ENCODE measurements at places on chromosomes 5 and 9.

- DNase-seq: no peak
Observed at GRCh38 chr9:82109626-82110025, 121.1 kb downstream of the SPATA31D1 start.

- no peak for DNase-seq
Observed at GRCh38 chr5:177128551-177128981, 5.0 kb upstream of the NSD1 start.

DNA sequence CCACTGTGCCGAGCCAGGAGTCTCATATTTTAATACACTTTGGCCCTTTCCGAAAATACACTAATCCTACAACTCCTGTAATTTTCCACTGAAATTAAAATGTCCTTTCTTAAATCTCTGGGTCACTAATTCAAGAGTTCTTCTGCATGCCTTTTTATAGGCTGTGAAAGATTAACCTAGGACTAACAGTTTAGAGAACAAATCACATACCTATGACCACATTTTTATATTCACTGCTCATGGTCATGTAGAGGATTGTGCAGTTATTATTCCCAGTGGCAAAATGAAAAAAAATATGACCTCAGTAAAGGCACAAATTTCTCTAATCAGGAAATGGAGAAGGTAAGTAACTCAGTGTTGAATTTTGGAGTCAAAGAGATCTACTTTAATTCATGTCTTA lies 33.4 kb downstream of the SLCO4C1 start:
- DNase-seq: no peak

DNA sequence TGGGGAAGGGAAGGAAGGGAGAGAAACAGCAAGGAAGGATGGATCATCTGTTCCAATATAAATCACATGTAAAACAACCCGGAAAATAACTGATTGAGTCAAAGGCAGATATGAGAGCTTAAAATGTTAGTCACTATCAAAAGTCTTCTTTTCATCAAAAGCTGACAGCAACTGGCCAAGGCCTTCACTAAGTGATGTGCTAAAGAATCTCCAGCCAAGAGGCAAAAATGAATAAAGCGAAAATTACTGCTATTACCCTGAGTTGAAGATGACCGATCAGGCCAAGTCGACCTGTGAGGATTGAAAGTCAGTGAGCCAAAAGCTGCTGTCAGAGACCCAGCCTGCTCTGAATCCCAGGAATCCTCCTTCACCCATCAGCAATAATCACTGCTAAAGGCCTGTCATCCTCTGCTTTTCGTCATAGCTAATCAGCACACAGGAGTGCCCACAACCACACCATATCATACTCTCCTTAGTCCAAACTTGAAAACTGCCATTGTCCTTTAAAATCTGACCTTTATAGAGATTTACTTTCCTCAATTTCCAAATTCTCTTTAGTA lies 736.9 kb downstream of the TLE1 start:
- DNase-seq: no peak

GRCh38 chr5:72121780-72122445 lies 14.6 kb downstream of the MAP1B start:
- no peak for DNase-seq

DNA sequence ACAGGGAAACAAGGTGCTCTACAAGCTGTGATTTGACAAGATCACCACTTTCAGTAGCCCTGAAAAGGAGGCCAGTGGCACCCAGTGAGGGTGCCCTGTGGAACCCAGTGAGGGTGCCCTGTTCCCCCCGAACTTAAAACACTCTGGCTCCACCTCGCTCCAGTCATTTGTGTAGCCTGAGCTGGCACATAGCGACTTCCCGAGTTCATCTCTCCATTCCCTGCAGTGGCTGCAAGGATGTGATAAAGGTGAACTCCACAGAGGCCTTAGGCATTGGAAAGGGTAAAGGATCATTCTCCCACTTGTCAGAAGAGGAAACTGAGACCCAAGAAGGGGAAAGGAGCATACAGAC lies 21.9 kb upstream of the ANXA6 start:
- no peak for DNase-seq

DNA sequence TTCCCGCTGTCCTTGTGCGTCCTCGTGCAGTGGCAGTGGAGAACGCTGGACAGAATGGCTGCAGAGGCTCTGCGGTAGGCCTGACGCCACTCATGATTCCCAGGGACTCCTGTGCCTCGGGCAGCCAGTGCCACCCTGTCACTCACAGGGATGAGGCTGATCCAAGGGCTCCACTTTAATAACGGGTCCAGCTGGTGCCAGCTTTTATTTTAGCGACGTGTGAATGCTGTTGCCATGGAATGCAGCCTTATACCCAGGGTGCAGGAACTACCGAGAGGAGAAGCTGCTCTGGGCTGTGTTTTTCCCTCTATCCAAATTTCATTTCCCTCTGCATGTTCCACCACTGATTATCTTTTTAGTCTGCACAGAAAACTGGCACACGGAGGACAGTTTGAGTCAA lies 15.8 kb upstream of the NTNG2 start:
- no peak for DNase-seq

- no peak for DNase-seq
Observed at GRCh38 chr9:84216151-84216550, 124.4 kb downstream of the SLC28A3 start.

DNA sequence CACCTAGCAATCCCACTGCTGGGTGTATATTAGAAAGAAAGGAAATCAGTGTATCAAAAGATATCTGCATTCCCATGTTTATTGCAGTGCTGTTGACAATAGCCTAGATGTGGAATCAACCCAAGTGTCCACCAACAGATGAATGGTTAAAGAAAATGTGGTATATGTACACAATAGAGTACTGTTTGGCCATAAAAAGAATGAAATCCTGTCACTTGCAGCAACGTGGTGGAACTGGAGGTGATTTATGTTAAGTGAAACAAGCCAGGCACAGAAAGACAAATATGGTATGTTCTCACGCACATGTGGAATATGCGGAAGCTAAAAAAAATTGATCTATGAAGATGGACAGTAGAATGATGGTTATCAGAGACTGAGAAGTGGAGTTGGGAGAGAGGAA lies 221.6 kb upstream of the DAP start:
- DNase-seq: no peak

- no peak for DNase-seq
Observed at GRCh38 chr9:72888067-72888466, 64.8 kb downstream of the ALDH1A1 start.

DNA sequence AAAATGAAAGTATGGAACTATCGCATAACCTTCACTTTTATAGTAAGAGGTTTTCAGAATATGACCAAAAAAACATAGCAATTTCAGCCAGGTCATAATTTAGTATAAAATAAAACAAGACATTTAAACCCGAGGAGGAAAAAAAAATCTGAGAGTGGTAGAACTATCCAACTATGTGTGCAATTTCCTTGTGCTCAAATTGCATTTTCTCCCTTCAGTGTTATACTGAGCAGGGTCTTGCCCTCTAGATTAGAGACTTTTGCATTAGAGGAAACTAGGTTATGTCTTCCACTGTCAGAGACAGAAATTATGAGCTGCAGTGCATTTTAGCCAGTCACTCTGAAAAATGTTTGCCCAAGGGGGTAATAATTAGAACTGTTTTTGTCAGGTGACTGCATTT lies 330.6 kb downstream of the NR2F1-AS1 start:
- DNase-seq: no peak

DNA sequence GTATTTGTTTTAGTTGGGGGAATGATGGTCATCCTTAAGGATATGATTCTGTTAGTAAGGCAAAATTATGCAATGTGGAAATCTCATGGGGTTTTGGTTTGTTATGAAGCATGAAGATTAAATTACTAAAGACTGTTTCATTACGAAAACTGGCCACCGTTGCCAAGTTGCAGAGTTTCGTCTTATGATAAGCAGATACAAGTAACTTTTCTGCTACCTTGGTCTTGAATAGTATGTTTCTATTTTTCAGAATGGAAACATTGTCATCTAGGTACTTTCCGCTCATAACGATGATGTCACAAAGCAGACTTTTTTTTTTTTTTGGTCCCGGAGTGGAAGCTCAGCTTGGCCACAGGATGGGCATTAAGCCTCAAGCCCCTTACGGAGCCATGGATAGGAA lies 4.2 kb downstream of the CCNI2 start:
- no peak for DNase-seq

DNA sequence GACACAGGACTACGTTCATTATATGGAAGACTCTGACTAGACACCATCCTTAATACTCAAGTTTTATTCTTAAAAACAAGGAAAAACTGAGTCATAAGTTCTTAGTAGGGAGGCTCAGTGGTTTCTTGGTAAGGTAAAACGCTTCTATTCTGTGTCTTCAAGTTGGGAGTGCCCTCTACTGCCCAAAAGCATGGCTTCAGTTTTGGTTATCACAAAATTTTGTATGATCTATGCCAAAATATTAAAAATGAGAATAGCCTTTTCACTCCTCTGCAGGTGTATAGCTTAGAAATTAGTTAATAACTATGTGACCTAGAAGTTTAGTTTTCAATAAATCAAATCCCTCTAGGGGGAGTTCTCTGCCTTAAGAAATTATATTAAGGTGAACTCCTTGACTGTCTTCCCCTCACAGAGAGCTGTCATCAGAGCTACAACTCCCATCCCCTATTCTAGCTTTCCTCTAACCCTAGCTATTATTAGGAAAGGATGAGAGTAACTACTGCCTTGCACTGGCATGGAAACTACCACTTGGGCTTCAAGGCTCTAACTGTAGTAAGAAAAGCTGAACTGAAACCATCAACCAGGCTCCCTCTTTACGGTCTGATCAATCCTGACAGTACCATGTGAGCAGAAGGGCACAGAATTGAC lies 189.7 kb downstream of the GNAQ start:
- DNase-seq: no peak

DNA sequence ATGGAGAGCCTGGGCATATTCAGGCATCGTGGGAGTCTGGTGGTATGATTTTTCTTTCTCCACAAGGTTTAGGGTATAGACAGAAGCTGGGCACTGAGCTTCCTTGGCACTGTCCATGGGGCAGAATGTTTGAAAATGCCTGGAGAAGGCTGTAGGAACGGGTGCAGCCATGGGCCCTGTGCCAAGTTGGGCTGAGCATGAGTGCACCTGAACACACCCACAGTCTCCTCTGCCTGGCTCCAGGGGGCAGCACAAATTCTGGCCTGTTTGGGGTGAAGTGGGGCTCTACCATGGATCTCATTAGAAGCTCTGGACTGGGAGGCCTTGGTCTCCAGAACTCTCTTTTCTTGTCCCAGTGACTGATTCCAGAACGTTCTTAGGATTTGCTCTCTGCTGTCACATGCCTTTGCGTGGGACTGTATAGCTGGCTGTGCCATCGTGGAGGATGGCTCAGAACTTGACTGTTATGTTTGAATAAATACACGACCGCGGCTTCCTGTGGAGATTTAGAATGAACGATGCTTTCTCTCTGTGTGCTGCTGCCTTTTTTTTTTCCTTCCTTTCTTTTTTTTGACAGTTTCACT lies 229.8 kb downstream of the FANCC start:
- no peak for DNase-seq

GRCh38 chr5:119022017-119022745 lies 33.8 kb upstream of the DTWD2 start:
- DNase-seq: no peak

DNA sequence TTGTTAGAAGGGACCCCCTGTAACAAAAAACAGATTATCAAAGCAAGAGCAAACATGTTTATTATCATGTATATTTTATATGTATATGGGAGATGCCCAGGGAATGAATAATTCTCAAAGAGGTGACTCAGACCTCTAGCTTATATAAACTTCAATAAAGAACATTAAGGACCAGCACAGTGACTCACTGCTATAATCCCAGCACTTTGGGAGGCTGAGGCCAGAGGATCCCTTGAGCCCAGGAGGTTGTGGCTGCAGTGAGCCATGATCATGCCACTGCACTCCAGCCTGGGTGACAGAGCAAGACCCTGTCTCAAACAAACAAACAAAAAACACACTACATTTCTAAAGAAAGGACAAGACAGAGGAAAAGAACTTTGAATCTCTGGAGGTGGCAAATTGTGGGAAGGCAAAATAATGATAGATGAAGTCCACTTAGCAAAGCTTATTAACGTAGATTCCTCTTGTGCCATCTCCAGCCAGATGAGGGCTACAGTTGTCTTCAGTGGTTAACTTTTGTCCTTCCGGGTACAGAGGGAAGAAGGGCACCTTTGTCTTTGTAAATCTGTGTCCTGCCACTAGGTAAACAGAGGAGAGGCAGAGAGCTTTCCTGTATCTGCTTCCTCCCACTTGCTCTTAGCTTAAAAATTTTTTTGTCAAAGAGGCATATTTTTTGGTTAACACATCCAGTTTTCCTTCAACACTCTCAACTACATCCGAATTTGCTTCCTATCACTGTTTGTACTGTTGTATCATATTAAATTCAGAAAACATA lies 7.5 kb upstream of the RFK start:
- no peak for DNase-seq

GRCh38 chr9:20382460-20383071 lies 239.7 kb downstream of the MLLT3 start:
- no peak for DNase-seq

DNA sequence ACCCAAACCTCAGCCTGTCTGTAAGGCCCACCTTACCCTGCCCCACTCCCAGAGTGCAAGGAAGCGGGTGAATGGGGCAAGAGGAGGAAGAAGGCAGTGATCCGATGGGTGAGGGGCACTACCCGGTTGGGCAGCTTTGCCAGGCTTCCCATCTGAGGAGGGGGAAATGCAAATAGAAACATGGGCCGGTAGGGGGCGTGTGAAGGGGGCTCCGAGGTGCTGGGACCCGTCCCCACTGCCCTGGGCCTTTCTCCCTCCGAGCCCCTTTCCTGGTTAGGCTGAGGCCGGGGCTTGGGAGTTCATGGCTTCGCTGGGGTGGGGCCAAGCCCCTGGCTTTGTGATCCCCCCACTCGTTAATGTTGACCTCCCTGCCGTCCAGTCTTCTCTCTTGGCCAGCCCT lies 23.6 kb upstream of the MYORG start:
- no peak for DNase-seq

GRCh38 chr9:116647515-116647809 lies 39.6 kb upstream of the TRIM32 start:
- DNase-seq: no peak

GRCh38 chr5:127316011-127316410 lies 25.4 kb downstream of the MEGF10 start:
- DNase-seq: no peak

DNA sequence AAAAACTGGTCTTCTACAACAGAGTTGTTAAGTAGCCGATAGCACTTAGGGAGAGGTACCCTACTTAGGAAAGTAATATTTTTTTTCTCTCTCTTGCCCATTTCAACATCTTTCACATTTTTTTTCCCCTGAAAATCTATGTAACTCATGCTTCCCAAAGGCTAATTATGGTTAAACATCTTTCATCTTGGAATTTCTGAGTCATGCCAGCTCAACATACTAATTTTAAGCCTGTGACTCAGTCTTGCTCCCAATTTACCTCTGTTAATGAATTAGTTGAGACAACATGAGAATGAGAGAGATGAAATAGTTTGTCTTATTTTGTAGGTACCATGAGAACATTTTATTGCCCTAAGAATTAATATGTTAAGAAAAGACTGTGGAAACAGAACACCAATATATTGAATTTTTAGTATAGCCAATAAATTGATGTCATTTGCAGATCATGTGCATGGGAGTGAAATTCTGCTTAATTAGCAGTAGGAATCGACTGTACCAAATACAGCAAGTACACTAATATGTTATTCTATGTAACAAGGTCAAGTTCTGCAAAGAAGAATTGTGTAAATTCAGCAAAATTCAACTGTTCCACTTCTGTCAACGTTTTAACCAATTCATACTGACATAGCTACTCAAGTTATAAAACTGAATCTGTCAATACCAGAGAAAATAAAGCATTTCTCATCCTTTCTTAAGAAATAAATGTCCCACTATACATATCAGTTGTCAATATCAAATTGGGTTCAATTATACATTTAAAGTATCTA lies 550.0 kb downstream of the PTPRD start:
- DNase-seq: no peak

GRCh38 chr5:120150770-120151169 lies 313.3 kb upstream of the PRR16 start:
- DNase-seq: no peak

- DNase-seq: no peak
Observed at GRCh38 chr9:16154521-16155078, 601.8 kb downstream of the CCDC171 start.

Data from stimulated activated CD4-positive, alpha-beta T cell treated with anti-CD3 and anti-CD28 coated beads, Interleukin-1b, Interleukin-23, amount 100 ng/mL, for 1 hour (primary cell).